ENCODE measurements at places on chromosomes 7 and 10.

- no peak for DNase-seq
Measured at GRCh38 chr7:107173191-107173590, 4.4 kb downstream of the HBP1 start.

DNA sequence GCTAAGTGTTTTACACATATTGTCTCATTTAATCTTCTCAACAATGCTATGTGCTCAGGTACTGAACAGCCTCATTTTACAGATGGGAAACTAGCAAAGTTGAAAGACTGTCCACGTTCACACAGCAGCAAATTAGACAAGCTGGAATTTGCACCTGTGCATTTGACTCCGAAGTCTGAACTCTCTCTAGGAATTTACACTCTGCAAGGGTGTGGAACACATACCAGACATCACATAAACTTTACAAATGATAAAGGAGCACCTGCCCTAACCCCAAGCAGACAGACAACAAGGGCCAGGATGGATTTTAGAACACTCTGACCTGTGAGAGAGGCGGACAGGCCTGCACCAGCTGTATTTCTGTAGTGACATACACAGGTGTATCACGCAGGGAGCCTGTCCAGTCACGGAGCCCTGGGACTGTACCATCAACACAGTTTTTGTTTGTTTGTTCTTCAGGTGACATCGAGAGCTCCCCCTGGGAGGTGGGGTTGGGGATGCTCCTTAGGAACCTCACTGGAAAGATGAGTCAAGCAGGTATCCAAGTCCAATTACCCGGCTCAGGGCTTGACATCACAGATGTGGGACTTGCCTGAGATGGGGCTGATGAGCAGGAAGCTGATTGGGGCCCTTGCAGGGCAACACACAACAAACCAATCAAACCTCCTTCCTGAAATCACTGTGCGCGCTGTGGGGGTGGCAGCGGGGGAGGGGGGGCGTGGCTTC lies 31.0 kb downstream of the MKI67 start:
- no peak for DNase-seq

GRCh38 chr10:11023009-11023953 lies 5.6 kb downstream of the CELF2 start:
- no peak for DNase-seq

DNA sequence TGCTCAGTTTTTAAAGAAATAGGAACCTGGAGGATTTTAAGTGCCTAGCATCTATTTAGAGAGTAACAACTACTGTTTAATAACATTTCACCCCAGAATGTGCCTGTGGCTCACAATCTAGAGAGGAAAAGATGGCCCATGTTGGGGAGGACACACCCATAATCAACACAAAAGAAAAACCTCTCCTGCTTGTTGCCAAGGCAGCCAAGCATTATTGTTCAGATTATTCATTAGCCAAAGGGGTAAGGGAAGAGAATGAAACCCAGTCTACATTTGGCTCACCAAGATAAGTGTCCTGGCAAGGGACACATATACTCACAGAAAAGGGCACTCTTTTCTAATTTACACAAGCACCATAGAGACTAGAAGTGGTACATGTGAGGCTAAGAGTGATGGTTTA lies 17.7 kb upstream of the IFIT1B start:
- no peak for DNase-seq

DNA sequence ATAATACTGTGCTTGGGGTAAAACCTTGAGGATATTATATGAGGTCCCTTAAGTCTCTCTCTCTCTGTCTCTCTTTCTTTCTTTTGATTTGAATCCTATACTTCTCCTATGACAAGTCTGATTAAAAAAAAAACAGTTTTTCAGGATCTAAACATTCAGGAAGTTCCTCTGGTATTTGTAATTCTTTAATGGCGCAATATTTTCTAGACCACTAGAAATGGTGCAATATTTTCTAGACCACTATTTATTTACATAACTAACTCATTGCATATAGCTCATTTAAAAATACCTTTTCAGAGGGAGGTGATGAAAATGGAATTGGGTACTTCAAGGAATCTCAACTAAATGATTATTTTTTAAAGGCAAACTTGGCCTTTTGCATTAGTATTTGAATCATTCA lies 1235.3 kb downstream of the GATA3 start:
- DNase-seq, result no peak

DNA sequence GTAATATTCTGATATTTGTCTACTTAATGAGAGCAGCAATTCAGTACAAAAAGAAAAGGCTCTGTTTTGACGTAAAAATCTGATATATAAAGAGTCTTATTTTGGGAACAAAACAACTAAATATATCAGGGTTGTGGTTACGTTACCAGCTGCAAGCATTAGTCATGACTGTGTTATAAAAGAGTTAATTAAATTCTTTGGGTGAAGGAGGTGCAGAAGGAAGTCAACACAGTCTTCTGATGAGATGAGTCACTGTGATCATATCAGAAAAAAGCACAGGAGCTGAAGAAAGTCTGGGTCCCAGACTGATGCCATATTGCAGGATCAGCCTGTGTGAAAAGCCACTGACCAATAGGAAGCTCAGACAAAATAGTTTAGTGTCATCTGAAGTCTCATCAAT lies 234.3 kb upstream of the TEX47 start:
- DNase-seq, result no peak

GRCh38 chr10:25912866-25913265 lies 21.2 kb upstream of the MYO3A start:
- no peak for DNase-seq

Measured in stimulated activated CD4-positive, alpha-beta T cell treated with anti-CD3 and anti-CD28 coated beads, Interleukin-2, amount 100 ng/mL, for 4 hours (primary cell).